ENCODE measurements at places on chromosomes 1 and 21. TPM values are rescaled to one million over a fixed set of nuclear protein-coding genes. Genes with fewer than 3 reads are reported as not detected.

DNA sequence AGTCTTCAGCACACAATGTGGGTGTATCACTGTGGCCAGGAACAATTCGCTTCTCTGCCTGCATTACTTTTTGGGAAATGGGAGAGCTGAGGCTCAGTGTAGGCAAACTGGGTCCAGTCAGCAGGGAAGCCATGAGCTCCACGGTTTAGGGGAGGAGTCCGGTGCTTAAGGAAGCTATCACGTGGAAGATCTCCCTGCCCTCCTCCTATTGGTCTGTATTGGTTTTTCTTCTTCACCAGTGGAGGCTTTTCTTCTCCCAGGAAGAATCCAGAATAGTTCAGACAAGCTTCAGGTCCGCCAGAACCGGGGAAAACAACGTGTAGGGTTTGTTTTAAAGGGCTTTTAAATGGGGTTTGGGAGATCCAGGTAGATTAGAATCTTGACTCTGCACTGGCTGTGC, 156.2 kb upstream of the CAMK1G start:
- no peak for DNase-seq
- H3K36me3 ChIP-seq = no peaks in the 10 kb centered on the region
- no peaks in the 10 kb centered on the region for H3K27me3 ChIP-seq
- H3K4me3 ChIP-seq = peak overlapping the region; percentile 75
- peaks cover 76% of the 10 kb centered on the region for H3K4me1 ChIP-seq

GRCh38 chr1:2516124-2516523, 10.3 kb downstream of the PANK4 start:
- no peak overlapping the region for H3K27ac ChIP-seq
- H3K27me3 ChIP-seq = no peaks in the 10 kb centered on the region
- no peak overlapping the region for H3K4me3 ChIP-seq
- H3K4me1 ChIP-seq = no peaks in the 10 kb centered on the region
- H3K36me3 ChIP-seq = peaks cover 20% of the 10 kb centered on the region

DNA sequence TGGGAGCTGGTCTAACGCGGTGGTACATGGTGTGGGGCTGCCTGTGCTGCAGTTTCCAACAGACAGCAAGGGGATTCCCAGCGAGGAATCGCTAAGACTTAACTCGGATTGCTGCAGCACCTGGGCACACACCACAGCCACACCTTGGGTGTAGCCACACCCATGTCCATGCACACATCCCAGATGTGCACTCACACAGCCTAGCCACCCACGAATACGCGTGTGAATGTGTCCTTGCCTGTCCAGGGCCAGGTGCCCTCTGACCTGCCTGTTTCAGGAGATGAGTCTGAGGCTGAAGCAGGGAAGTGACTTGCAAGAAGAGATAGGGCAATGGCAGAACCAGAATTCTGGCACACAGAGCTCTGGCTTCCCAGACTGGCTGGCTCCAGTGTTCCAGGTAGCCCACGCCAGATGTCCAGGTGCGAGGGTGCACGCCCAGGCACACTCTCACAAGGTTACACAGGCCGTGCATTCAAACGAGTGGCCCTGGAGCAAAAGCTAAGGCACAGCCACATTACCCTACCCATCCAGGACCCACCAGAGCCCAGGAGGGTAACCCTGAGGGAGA, 272.7 kb downstream of the TRABD2B start:
- H3K27ac ChIP-seq = no peak overlapping the region
- no peak overlapping the region for H3K4me3 ChIP-seq
- DNase-seq = no peak
- no peaks in the 10 kb centered on the region for H3K36me3 ChIP-seq
- H3K27me3 ChIP-seq = peaks cover 96% of the 10 kb centered on the region

Gene S100A7
- not detected for total RNA-seq

GRCh38 chr21:45873418-45873817, 108.2 kb upstream of the COL6A1 start:
- H3K27ac ChIP-seq = no peak overlapping the region
- H3K36me3 ChIP-seq = no peaks in the 10 kb centered on the region
- H3K27me3 ChIP-seq = peaks cover 20% of the 10 kb centered on the region
- no peak for DNase-seq

Gene FAAP20
- total RNA-seq = 92.2 TPM

DNA sequence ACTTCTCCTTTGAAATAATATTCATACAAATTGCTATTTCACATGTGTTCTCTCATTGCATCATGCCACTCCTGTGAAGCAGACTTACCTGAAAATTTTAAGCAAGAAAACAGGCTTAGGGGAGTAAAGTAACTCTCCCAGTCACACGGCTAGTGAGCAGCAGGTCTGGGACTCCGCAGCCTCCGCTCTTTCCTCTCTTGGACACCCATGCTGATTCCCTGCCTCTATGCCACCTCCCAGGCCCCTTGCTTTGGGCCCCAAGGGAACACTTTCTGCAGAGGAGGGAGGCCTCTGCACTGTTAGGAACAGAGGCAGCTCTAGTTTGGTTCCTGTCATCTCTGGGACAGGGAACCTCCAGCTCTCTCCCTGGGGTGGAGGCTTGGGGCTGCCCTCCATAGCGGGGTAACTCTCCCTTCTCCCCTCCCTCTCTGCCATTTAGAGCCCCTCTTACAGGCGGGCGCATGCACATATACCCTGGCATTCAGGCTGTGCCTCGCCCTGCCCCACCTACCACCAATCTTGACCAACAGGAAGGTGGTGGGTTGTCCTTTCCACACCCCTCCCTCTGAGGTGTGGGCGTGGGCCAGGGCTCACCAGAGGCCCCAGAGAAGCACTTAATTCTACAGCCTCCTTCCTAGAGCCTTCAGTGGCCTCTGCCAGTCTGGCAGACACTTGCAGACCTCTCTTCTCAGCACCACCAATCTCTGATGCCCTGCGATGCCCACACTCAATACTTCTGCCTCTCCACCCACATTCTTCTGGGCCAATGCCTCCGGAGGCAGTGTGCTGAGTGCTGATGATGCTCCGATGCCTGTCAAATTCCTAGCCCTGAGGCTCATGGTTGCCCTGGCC, at the start of gene RXFP4:
Gene RXFP4, plus strand, starts transcription at position 646 of the 852 bp plus-strand sequence. Its CDS starts 72 bp downstream, at position 718.
- no peaks in the 10 kb centered on the region for H3K27me3 ChIP-seq
- peaks cover 26% of the 10 kb centered on the region for H3K4me1 ChIP-seq
- peak within 1 kb of the TSS; percentile 64 for H3K27ac ChIP-seq
- H3K4me3 ChIP-seq = no peak within 1 kb of the TSS
- no peaks in the 10 kb centered on the region for H3K36me3 ChIP-seq

DNA sequence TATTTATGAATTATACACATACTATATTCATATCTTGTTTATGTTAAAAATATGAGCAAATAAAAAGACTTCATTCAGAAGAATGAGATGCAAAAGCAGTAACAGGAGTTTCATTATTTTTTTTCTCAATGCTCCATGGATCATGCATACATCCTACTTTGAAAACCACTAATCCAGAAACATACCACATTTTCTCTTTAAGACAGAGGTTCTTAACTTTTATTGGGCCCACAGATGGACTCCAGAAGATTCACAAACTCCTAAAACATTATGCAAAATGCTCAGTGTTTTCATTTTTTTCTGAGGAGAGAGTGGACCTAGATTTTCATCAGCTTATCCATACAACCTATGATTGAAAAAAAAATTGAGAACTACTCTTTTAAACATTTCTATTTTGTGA, 227.8 kb downstream of the DNM3 start:
- no peak overlapping the region for H3K27ac ChIP-seq
- H3K4me1 ChIP-seq = peaks cover 24% of the 10 kb centered on the region
- no peak overlapping the region for H3K4me3 ChIP-seq

- DNase-seq = peak; percentile 80
- no peaks in the 10 kb centered on the region for H3K27me3 ChIP-seq
- peak overlapping the region; percentile 74 for H3K4me3 ChIP-seq
- H3K4me1 ChIP-seq = peaks cover 22% of the 10 kb centered on the region
Measured at GRCh38 chr1:16960560-16961296, 19.7 kb downstream of the MFAP2 start.

Gene CLDN19
- 1.6 TPM for total RNA-seq

Gene RXFP4
- not detected for total RNA-seq

DNA sequence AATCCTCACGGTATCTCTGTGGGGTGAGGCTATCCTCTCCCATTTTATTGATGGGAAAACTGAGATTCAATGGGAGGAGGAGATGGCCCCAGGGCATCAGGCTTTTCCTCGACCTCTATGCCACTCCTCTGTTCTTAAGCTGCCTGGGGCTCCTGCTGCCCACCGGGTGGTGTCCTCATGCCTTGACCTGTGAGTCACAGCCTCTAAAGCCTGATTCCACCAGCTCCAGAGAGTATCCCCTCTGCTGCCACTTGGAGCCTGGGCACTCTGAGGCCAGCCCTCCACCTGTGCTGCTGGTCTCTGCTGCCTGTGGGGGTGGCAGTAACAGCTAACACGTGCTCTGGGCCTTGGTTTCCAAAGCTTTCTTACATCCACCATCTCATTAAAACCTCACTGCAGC, 241.2 kb downstream of the TRABD2B start:
- peaks cover 28% of the 10 kb centered on the region for H3K4me1 ChIP-seq
- H3K4me3 ChIP-seq = no peak overlapping the region
- DNase-seq = no peak
- no peaks in the 10 kb centered on the region for H3K36me3 ChIP-seq
- no peak overlapping the region for H3K27ac ChIP-seq

Gene CAPN9
- 0.77 TPM for total RNA-seq

- no peak overlapping the region for H3K4me3 ChIP-seq
- no peak for DNase-seq
- H3K27me3 ChIP-seq = peaks cover 12% of the 10 kb centered on the region
- H3K27ac ChIP-seq = no peak overlapping the region
- H3K36me3 ChIP-seq = no peaks in the 10 kb centered on the region
- no peaks in the 10 kb centered on the region for H3K4me1 ChIP-seq
Measured at GRCh38 chr21:45581322-45581712, 39.1 kb upstream of the SLC19A1 start.

- H3K36me3 ChIP-seq = peaks cover 8% of the 10 kb centered on the region
- H3K4me3 ChIP-seq = peak within 1 kb of the TSS; percentile 96
- peak; percentile 80 for DNase-seq
- peaks cover 21% of the 10 kb centered on the region for H3K4me1 ChIP-seq
- H3K27me3 ChIP-seq = no peaks in the 10 kb centered on the region
- H3K27ac ChIP-seq = peak within 1 kb of the TSS; percentile 99
Measured at GRCh38 chr1:156053768-156054499, at the start of gene UBQLN4. TSS of gene UBQLN4 (minus strand) at chr1:156053798. CDS start at chr1:156053701, 97 bp downstream.

- H3K36me3 ChIP-seq = no peaks in the 10 kb centered on the region
- peaks cover 2% of the 10 kb centered on the region for H3K27me3 ChIP-seq
- H3K27ac ChIP-seq = peak overlapping the region; percentile 50
- peak overlapping the region; percentile 94 for H3K4me3 ChIP-seq
- H3K4me1 ChIP-seq = peaks cover 18% of the 10 kb centered on the region
Measured at GRCh38 chr1:26034504-26035202, 11.3 kb downstream of the SLC30A2 start.

DNA sequence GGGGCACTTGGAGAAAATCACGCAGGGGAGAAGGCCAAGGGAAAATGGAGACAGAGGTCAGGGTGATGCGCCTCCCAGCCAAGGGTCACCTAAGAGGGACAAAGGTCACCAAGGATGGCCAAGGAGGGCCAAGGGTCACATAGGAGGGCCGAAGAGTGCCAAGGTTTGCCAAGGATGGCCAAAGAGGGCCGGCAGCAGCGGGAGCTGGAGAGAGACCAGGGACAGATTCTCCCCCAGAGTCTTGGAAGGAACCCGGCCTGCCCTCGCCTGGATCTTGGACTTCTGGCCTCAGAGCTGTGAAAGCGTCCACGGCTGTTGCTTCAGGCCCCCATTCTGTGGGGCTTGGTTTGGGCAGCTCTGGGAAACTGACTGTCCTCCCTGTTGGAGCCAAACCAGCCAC, 25.6 kb upstream of the ARHGEF16 start:
- H3K27ac ChIP-seq = no peak overlapping the region
- no peak overlapping the region for H3K4me3 ChIP-seq
- H3K4me1 ChIP-seq = no peaks in the 10 kb centered on the region

- H3K4me3 ChIP-seq = no peak overlapping the region
- H3K4me1 ChIP-seq = peaks cover 26% of the 10 kb centered on the region
- H3K27ac ChIP-seq = no peak overlapping the region
- no peak for DNase-seq
- peaks cover 40% of the 10 kb centered on the region for H3K27me3 ChIP-seq
Measured at GRCh38 chr1:53689736-53690326, 49.1 kb downstream of the GLIS1 start.

DNA sequence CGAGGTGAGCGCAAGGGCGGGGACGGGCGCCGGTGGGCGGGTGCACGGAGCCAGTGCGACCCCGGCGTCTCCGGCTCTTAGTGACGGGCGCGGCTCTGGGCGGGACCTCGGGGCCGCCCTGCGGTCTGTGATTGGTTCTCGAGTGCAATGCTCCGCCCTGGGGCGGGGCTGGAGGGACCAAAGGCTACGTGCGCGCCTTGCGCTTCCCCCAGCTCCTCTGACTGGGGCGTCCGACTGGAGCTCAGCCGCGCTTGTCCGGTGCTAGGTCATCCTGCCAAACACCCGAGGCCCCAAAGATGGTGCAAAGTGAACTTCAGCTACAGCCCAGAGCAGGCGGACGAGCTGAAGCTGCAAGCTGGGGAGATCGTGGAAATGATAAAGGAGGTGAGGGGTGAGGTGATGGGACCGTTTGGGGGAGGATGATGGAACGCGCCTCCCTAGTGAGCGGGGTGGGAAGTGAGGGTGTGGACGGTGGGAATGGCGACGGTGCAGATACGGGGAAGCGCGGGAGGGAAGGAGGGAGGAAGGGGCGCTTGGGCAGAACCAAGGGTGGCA, 811 bp downstream of the SH3D21 start:
- peak overlapping the region; percentile 99 for H3K4me3 ChIP-seq
- H3K27ac ChIP-seq = peak overlapping the region; percentile 95
- peaks cover 17% of the 10 kb centered on the region for H3K4me1 ChIP-seq
- H3K27me3 ChIP-seq = no peaks in the 10 kb centered on the region
- H3K36me3 ChIP-seq = peaks cover 29% of the 10 kb centered on the region

GRCh38 chr1:235304549-235305451, 23.2 kb downstream of the ARID4B start:
- no peaks in the 10 kb centered on the region for H3K27me3 ChIP-seq
- H3K4me1 ChIP-seq = peaks cover 18% of the 10 kb centered on the region
